ENCODE measurements at places on chromosomes 5 and 9.

DNA sequence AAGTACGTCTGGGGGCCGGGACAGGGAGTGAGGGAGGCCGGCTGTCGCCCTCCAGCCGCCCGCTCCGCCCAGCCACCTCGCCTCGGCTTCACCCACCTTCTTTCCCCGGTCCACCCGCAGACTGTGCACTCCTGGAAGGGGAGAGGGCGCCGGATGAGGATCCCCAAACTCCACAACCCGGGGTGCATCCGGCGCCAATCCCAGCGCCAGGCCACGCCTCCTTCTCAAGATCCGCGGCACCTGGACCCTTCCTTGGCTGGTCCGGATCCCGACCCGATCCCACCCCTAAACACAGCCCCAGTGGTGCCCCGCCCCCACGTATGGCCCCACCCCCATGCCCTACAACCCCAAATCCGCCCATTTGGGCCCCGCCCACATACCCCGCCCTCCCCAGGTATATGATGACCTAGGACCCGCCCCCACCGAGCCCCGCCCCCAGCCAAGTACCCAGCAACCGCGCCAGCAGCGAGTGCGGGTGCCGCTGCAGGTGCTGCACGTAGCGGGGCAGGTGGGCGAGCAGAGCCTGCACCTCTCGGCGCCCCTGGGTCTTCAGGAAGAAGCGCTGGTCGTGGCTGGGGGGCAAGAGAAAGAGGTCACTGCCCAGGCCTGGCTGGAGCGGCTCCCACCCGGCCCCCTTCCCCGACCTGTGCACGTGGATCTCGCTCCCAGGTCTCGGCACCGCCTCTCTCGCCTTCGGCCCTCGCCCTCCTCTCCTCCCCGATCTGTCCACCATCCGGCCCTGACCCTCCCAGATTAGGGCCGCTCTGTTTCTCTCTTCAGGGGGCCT lies 3.2 kb downstream of the PIP5KL1 start:
- peak; percentile 68 for DNase-seq

GRCh38 chr5:103667068-103667467 lies 104.5 kb upstream of the NUDT12 start:
- DNase-seq: no peak

DNA sequence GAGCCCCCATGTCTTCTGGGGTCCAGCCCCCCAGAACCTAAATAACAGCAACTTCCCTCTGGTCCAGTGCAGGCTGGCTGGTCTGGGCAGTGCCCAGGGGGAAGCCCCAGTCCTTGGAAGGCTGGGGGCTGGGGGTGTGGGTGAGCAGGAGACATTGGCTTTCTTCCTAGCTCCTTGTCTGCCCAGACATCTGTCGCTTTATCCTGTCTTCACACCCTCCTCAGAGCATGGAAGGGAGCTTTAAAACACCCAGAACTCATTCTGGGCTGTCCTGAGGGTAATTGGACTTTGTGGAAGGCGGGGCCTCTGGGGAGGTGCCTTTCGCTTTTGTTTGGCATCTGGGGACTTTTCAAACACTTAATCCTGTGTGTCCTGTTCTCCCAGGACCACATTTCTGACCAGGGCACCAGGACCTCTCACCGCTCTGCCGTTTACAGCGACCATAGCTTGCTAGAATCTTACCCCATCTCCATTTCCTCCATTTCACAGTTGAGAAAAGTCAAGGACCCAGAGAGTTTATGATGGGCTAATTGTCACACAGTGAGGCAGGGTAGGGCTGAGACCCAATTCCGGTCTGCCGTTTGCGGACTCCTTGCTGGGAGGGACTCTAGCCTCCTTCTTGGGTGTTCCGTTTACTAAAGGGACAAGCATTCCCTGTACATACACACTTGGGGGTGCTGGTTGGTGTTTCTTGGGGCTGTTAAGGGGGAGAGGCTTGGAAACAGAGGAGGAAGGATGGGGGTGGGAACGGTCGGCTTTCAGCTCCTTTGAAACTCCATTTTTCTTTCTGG lies 1.1 kb downstream of the GSN start:
- no peak for DNase-seq

DNA sequence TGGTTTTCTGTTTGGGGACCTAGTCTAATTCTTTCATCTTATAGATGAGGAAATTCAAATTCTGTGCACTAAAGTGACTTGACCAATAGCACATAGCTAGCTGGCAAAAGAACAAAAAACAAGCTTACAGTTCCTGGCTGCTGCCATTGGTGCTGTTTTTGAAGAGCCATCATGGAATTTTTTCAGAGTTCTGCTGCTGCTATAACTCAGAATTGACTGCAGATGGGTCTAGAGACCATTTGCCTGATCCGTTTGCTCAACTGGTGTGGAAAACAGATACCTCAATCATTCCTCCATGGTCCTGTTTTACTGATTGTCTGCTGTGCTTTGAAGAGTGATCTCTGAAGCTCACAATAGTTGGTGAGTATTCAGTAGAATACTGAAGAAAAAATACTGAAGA lies 15.2 kb downstream of the FBXL7 start:
- DNase-seq: no peak

DNA sequence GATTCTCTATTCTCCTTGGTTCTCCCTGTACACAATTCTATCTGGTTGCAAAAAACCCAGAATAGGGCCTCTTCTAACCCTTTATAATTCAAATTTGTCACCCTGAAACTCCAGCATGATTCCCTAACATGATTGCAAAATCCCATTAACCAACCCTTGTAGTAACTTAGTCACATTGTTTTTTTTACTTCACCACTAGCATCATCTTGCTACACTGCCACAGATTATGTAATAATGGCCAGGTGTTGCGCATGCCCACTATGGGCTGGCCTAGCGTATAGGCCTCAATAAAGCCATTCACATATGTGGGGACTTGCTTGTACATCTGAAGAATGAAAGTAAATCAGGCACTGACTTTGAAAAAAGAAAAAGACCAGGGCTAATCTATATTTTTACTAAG lies 25.7 kb downstream of the FAM170A start:
- no peak for DNase-seq

- no peak for DNase-seq
Measured at GRCh38 chr5:127203818-127204217, 86.8 kb upstream of the MEGF10 start.

GRCh38 chr9:107681988-107682387 lies 192.4 kb upstream of the KLF4 start:
- DNase-seq: no peak

- no peak for DNase-seq
Measured at GRCh38 chr5:156879665-156880285, 29.7 kb downstream of the PPP1R2B start.

GRCh38 chr5:55037046-55037771 lies 13.2 kb downstream of the GZMK start:
- peak; percentile 36 for DNase-seq
